Activated CD8-positive, alpha-beta memory T cell treated with anti-CD3 and anti-CD28 coated beads, Interleukin-2, amount 10 ng/mL, durations not matched to agents 7 days and 5 days (primary cell): ENCODE measurements at places on chromosomes 12 and 14. TPM values are rescaled to one million over a fixed set of nuclear protein-coding genes. Genes with fewer than 3 reads are reported as not detected.

SYCP3 gene
- total RNA-seq, result 0.93 TPM

KRT8 gene
- total RNA-seq, result 0.26 TPM

DNA sequence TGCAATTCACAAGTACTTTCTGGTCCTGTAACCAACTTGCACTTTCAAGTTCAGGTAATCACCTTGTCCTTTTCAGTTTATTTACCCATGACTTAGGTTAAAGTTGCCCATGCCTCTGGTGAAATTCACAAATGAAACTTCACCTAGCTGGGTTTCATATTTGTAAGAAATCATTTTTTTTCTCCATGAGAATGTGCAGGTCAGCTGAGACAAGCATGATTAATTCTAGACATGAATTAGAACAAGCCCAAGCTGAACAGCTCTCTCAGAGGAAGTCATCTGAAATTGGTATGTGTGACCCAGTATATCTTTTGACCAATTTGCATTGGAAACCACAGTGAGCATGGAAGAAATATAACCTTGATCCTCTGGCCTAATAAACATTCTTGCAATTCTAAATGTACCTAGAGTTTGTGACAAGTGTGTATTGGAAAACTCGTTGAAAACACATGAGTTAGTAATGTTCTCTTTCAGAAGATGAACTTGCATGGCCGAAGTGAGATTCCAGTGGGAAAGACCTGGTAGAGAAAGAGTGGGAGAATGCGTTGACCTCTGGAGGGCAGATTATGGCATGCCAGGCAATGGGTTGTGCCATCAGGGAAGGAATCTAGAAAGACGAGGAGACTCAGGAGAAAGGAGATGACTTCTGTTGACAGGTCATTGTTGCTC, 486.5 kb downstream of the ZFP36L1 start:
- no peak for DNase-seq
- no peak overlapping the region for H3K4me3 ChIP-seq
- H3K36me3 ChIP-seq, result peaks cover 10% of the 10 kb centered on the region
- no peaks in the 10 kb centered on the region for H3K4me1 ChIP-seq
- no peak overlapping the region for H3K27ac ChIP-seq

- no peak overlapping the region for H3K4me3 ChIP-seq
- peaks cover 8% of the 10 kb centered on the region for H3K4me1 ChIP-seq
- no peak for DNase-seq
- H3K36me3 ChIP-seq, result peaks cover 29% of the 10 kb centered on the region
Observed at GRCh38 chr12:62543324-62543723, 76.7 kb downstream of the MON2 start.

DTX1 gene
- 0.35 TPM for total RNA-seq

MDGA2 gene
- not detected for total RNA-seq

ADCY4 gene
- total RNA-seq, result 1.6 TPM

POTEG gene
- not detected for total RNA-seq

HCAR2 gene
- not detected for total RNA-seq

GPD1 gene
- not detected for total RNA-seq

P2RX2 gene
- not detected for total RNA-seq

CMKLR1 gene
- not detected for total RNA-seq

DNA sequence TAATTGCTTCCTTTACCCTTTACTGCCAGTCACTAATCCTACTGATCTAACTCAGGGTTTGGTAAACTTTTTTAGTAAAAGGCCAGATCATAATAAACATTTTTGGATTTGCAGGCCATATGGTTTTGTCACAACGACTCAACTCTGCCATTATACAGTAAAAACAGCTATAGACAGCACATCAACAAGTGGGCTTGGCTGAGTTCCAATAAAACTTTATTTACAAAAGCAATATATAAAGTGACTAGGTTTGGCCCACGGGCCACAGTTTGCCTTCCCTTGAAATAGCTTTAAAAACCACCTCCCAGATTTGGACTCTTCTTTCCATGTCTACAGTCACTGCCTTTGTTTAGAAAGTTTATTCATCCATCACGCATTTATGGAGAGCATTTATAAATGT, 146.9 kb downstream of the NTF3 start:
- peaks cover 2% of the 10 kb centered on the region for H3K27me3 ChIP-seq
- H3K36me3 ChIP-seq, result no peaks in the 10 kb centered on the region
- no peak overlapping the region for H3K27ac ChIP-seq
- H3K4me1 ChIP-seq, result no peaks in the 10 kb centered on the region
- no peak for DNase-seq

GRCh38 chr12:97800561-97800960, 338.0 kb downstream of the RMST start:
- H3K4me1 ChIP-seq, result no peaks in the 10 kb centered on the region
- H3K27me3 ChIP-seq, result no peaks in the 10 kb centered on the region
- H3K27ac ChIP-seq, result no peak overlapping the region
- H3K4me3 ChIP-seq, result no peak overlapping the region

DNA sequence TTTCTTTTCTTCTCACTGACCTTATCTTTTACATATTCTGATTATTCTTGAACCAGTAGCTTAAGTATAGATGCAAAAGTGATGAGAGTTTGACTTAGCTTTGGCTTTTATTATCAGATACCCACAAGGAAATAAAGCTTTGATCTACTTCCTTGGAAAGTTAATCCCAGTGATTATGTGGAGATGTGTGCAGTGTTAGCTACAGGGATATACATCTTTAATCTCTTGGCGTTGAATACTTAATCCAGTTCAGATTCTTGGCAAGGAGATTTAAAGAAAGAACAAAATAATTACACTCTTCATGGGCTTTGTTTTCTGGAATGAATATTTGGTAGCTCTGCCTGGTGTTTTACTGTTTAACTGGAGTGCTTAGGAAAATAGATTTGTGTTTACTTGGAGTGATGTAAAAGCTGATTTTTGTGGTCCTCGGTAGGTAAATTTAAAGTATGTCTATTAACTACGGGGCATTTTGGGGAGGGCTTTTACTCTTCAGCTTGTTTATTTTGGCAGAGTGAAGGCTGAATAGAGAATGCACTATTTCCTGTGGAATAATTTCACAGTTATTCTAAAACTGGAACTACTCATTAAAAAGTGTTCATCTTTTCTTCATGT, 150.1 kb upstream of the LRIG3 start:
- no peaks in the 10 kb centered on the region for H3K27me3 ChIP-seq
- no peak overlapping the region for H3K27ac ChIP-seq
- H3K36me3 ChIP-seq, result no peaks in the 10 kb centered on the region
- H3K4me1 ChIP-seq, result no peaks in the 10 kb centered on the region

RNF212B gene
- not detected for total RNA-seq

DNA sequence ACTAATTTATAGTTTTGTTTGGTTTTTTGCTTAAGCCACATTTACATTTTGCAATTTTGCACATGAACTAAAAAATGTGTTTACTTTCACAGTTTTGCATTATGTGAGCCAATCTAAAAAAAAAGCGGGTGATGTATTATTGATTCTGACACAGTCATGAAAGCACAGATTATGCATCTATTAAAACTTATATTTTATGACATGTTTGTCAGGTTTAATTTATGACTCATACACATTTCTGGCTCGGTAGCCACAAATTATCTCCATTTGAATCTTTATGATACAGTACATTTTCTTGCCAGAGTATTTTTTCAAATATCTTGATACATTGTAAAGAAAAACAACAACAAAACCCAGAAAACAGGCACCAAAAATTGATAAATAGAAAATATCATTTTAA, 280.4 kb upstream of the GRIP1 start:
- H3K4me3 ChIP-seq, result no peak overlapping the region
- no peaks in the 10 kb centered on the region for H3K27me3 ChIP-seq
- no peak overlapping the region for H3K27ac ChIP-seq
- DNase-seq, result no peak
- no peaks in the 10 kb centered on the region for H3K36me3 ChIP-seq

DNA sequence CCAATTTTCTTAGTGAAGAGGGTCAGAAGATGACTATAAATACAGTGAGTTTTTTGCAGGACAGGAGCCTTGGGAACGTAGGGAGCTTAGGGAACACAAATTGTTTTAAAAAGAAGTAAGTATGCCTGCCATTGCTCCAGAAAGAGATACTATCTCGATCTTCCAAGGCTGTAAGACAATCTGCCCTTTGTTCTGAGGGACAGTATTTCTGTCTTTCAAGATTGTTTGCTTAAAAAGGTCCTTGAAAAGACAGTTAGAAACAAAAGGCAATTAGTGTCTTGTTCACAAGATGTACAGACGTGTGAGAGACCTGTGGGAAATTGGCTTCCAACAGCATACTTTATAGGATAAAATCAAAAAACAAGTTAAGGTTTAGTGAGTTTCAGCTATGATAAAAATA, 321.2 kb upstream of the FAR2 start:
- H3K36me3 ChIP-seq, result no peaks in the 10 kb centered on the region
- H3K27me3 ChIP-seq, result no peaks in the 10 kb centered on the region

NRXN3 gene
- not detected for total RNA-seq

FITM1 gene
- total RNA-seq, result 0.91 TPM

DNA sequence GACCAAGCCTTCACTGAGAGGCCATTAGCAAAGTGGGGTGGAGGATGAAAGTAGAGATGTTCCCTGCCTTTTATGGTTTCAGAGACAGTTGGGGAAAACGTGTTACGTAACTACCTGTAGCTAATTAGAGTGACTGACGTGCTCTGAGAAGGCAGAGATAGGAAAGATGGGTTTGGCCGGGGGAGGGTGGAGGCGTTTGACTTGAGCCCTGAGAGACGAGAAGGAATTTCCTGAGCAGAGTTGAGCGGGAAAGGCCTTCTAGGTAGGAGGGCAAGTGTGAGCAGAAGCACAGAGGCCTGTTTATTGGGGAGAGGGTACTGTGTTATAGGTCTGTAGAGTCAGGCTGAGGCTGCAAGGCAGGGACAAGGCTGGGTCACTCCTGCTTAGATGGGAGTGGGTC, 8.6 kb downstream of the TUNAR start:
- H3K36me3 ChIP-seq, result no peaks in the 10 kb centered on the region
- H3K4me1 ChIP-seq, result peaks cover 3% of the 10 kb centered on the region
- peaks cover 6% of the 10 kb centered on the region for H3K27me3 ChIP-seq
- H3K4me3 ChIP-seq, result no peak overlapping the region
- no peak for DNase-seq

- H3K27ac ChIP-seq, result no peak overlapping the region
- no peaks in the 10 kb centered on the region for H3K4me1 ChIP-seq
- H3K4me3 ChIP-seq, result no peak overlapping the region
- H3K27me3 ChIP-seq, result no peaks in the 10 kb centered on the region
Observed at GRCh38 chr12:16258963-16259362, 18.5 kb downstream of the SLC15A5 start.

ADAMTS20 gene
- total RNA-seq, result not detected

KITLG gene
- total RNA-seq, result 0.14 TPM

- H3K4me1 ChIP-seq, result no peaks in the 10 kb centered on the region
- H3K36me3 ChIP-seq, result no peaks in the 10 kb centered on the region
- no peak overlapping the region for H3K27ac ChIP-seq
- peaks cover 8% of the 10 kb centered on the region for H3K27me3 ChIP-seq
Observed at GRCh38 chr12:1883513-1883912, 34.9 kb downstream of the CACNA2D4 start.

RPGRIP1 gene
- total RNA-seq, result not detected

DNA sequence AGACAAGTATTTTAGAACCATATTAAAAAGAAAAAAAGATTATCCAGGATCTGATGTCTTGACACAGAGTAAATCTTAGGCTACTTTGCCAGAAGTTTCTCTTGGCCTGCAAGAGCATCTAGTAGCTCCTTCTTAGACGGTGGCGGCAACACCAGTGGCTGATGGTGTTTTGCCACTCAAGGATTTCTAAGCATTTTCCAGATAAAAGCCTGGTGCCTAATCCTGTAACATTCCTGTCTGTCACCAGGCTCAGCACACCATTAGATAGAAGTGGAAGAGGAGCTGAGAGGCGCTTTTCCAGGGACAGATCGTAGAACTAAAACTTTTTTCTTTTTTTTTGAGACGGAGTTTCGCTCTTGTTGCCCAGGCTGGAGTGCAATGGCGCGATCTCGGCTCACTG, 14.0 kb downstream of the WNT5B start:
- no peak overlapping the region for H3K4me3 ChIP-seq
- H3K36me3 ChIP-seq, result no peaks in the 10 kb centered on the region
- H3K27ac ChIP-seq, result no peak overlapping the region
- peaks cover 8% of the 10 kb centered on the region for H3K27me3 ChIP-seq

DNA sequence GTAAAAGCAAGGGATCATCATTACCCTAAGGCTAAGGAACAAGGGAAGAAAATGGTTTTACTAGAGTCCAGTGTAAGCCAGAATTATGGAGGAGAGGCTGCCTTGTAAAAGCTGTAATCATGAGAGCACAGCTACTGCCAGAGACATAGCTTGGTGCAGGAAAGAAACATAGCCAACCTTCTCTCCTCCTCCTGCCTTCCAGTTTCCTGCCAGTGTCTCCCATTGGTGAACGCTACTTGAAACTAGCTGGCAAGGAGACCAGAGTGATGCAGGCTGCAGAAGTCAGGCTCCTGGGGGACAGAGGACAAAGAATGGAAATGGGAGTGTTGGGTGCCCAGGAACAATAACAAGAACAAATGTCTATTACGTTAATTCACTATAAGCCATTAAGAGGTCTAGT, 158.5 kb downstream of the NELL2 start:
- peaks cover 3% of the 10 kb centered on the region for H3K36me3 ChIP-seq
- H3K4me1 ChIP-seq, result peaks cover 2% of the 10 kb centered on the region
- H3K4me3 ChIP-seq, result no peak overlapping the region
- H3K27me3 ChIP-seq, result no peaks in the 10 kb centered on the region
- H3K27ac ChIP-seq, result no peak overlapping the region
- no peak for DNase-seq

- no peak overlapping the region for H3K27ac ChIP-seq
- no peaks in the 10 kb centered on the region for H3K4me1 ChIP-seq
- no peaks in the 10 kb centered on the region for H3K36me3 ChIP-seq
Observed at GRCh38 chr12:88562151-88562550, 18.1 kb downstream of the KITLG start.
